ENCODE measurements at places on chromosomes 1 and 21.

DNA sequence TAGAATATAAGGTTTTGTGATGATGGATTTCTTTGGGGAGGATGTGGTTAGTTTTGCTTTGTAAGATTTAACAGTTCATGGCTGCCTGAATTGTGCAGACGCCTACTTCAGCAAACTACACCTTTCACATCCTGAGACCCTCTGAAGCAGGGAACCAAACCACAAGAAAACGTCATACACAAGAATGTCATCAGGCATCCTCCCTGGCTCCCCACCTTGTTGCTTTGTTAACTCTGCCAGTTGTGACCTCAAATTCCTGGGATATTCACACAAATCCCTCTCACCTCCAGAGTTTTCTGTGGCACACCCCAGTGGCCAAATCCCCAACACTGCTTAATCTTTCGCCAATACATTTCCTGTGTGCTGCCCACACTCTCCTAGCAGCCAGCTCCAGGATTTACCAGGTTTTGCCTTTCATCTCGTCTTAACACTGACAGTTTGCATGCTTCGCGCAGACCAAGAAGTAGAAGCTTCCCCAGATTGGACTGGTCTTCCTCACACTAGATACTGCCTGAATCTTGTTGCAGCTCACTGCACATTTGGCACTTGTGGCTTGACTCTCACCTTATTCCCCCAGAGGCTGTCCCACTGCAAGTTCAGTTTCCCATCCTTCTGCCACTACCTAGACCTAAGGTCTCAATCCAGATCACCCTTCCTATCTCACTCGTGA, 51.1 kb upstream of the CTTNBP2NL start:
- DNase-seq = no peak

- no peak for DNase-seq
Observed at GRCh38 chr1:77543822-77544448, 138.5 kb downstream of the ZZZ3 start.

- no peak for DNase-seq
Observed at GRCh38 chr1:227736814-227737432, 1.7 kb downstream of the SNAP47 start.

- DNase-seq = no peak
Observed at GRCh38 chr1:175866776-175867175, 123.4 kb upstream of the TNR start.

DNA sequence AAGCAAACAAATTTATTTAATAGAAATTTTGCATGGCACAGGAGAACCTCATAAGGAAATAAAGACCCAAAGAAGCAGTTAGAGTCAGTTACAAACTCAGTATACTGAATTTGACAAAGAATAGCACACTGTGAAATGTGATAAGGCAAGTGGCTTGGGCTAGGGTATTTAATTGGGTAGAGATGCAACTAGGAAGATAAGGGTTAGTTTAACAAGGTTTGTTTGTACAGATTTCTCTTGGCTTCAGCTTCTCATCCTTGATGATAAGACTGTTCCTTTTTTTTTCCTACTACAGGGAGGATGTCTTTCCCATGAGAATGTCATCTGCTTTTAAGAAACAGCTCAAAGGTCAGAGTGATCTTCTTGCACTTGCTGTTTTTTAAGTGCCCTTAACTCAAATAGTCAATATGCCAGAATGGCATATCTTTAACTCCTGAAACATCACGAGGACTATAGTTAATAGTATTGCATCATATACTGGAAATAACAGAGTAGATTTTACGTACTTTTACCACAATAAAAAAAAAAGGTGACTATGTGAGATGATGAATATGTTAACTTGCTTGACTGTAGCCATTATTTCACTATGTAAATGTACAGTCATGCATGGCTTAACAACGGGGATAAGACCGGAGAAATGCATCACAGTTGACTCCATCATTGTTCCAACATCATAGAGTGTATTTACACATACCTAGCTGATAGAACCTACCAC, 9.2 kb upstream of the TRAF3IP3 start:
- DNase-seq = no peak

GRCh38 chr1:183039330-183039729, 16.1 kb downstream of the LAMC1 start:
- no peak for DNase-seq

- DNase-seq = no peak
Observed at GRCh38 chr1:161080441-161081405, 8.6 kb downstream of the NECTIN4 start.

DNA sequence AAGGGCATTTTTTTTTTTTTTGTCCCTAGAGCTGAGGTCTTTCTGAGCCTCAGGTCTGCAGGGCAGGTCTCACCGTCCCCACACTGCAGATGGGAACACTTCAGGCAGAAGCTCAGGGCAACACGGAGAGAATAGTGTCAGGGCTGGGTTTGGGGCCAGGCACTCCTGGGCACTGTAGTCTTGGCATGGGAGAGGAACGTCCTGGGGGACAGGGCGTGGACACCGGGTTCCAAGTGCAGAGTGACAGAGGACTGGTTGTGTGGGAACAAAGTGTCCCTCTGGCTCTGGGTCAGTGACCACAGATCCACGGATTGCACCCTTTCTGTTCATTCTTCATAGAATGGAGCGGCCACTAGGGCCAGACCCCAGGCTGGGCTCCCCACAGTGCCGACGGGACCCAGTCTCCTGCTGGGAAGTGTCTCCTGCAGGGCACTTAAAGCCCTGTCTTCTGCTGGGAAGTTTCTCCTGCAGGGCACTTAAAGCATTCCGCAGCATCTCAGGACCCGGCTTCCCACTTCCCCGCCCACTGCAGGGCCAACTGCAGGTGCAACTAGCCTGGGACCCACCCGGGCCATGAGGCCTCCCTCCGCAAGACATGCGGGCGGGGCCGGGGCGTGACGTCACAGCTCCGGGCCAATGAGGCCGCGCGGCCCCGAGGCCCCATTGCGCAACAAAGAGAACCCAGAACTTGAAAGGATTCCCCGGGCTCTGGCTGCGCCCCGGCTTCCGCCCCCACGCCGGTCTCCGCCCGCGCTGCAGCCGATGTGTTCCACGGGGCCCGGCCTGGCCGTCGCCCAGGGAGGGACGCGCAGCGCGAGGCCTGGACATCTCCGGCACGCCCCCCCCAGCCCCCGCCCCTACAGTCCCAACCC, 1.2 kb downstream of the GPR153 start:
- DNase-seq = peak; percentile 49

- DNase-seq = no peak
Observed at GRCh38 chr1:39900662-39901463, 854 bp downstream of the MYCL start.

DNA sequence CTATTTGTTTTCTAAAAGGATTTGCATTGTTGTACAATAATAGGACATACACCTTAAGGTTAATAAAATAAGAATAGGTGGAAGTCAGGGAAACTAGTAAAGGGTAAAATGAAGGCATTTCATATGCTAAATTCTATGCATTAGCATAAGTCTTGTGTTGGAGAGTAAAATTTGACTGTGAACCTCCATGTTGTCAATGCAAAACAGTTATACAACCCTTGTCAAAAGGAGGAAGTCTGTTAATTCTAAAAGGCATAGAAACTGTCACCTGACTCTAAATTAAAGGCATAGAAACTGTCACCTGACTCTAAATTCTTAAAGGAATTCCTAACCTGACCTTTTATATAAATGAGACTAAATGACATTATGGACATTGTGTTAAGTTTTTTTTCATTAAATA, 291.8 kb downstream of the OLFM3 start:
- DNase-seq = no peak

DNA sequence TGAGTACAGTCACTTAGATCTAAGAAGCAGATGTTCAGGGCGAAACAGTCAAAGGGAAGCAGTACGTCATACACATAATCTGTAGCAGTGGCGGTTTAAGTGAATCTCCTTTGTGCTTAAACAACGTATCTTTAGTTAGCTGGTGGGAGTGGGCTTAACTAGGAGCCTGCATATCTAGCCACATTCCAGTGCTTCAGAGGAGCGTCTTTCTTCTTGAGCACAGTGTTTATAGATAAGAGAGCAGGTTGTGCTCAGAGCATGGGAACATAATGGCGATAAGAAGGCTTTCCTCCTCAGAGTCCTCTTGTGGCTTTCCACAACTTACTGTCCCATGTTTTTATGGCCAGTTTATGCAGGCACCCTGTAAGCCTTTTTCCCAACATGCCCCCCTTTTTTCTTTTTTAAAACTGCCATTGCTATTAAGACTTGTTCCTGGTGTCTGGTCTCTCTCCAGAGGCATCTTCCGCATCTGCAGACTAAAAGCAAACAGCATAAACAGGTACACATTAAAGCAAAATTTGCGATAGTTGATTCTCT, 3.2 kb downstream of the DAP3 start:
- no peak for DNase-seq

- no peak for DNase-seq
Observed at GRCh38 chr1:187837787-187838186, 1009.0 kb downstream of the PLA2G4A start.

GRCh38 chr1:182484531-182485257, 34.7 kb downstream of the RGSL1 start:
- DNase-seq = no peak

GRCh38 chr1:160061369-160062229, 8.4 kb downstream of the KCNJ10 start:
- DNase-seq = no peak

- DNase-seq = no peak
Observed at GRCh38 chr1:201764166-201764565, 64.8 kb upstream of the IPO9 start.

DNA sequence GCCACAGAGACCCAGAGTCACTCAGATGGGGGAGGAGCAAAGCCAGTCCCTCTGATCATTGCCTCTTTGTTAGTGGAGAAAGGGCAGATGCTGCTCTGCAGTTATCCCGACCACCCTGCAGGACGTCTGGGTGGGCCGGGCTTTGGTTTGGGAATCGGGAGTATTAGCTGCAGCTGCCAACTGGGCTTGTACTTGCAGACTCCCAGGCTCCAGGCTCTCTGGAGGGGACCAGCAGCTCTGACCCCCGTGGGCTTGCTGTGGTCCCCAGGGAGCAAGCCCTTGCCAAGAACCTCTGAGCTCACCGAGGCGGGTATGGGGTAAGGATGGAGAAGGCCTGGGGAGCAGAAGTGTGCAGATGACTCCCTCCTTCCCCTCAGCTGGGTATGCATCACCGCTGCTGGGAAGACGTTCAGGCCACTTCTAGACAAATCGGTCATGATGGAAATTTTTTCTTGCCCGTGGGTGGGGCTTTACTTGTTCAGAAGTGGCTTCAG, 21.6 kb downstream of the MAPKAPK2 start:
- DNase-seq = no peak

Measured in stimulated activated CD8-positive, alpha-beta memory T cell treated with anti-CD3 and anti-CD28 coated beads, Interleukin-7, amount 100 ng/mL, for 1 hour (primary cell).